ENCODE measurements at places on chromosomes 2 and 18.
A peak's percentile ranks its signal among the peaks of the same experiment; 100 is the strongest.

- peak; percentile 76 for DNase-seq
These were observed 159.9 kb downstream of the LOXHD1 start for GRCh38 chr18:46497129-46497528.

DNA sequence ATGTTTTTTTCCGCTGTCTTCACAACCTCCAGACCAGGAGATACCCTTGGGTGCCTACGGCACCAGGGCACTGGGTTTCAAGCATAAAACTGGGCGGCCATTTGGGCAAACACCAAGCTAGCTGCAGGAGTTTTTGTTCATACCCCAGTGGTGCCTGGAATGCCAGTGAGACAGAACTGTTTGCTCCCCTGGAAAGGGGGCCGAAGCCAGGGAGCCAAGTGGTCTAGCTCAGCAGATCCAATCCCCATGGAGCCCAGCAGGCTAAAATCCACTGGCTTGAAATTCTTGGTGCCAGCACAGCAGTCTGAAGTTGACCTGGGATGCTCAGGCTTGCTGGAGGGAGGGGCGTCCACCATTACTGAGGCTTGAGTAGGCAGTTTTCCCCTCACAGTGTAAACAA lies 265.3 kb upstream of the ZEB2 start:
- no peak for DNase-seq

DNA sequence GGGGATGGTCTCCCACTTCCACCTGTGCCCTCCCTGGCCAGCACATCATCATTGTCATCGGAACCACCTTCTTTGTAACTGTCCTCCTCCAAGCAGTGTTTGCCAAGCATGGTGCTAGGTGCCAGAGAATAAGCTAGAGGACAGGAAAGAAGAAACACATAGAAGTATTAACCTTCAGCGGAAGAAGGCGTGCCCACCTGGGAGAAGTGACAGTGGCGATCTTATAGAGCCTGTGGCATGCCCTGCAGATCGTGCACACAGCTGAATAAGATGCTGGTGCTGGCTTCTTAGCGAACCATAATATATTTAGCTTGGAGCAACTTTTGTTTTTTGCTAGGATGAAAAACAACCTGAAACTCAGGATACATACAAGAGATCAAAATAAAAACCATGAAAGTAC lies 148.0 kb downstream of the FAM210A start:
- no peak for DNase-seq

- DNase-seq, result no peak
These were observed 348.0 kb downstream of the GPD2 start for GRCh38 chr2:156784020-156784701.

GRCh38 chr2:70994009-70994698 lies 519 bp downstream of the TEX261 start:
- DNase-seq, result no peak

DNA sequence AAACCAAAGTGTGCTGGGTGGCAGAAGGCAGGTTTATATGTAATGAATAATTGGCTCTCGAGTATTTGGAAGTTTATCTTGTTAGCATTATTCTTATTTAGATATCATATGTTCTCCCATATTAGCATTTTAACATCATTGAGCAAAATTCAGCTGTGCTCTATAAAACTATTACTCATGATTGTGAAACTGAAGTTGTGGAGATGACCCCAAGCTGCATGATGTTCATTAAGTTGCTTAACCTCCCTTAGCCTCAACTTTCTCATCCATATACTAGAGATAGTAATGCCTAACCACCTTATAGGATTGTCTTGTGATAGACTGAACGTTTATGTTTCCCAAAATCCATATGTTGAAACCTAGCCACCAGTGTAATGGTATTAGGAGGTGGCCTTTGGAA lies 346.3 kb downstream of the SATB2 start:
- DNase-seq, result no peak

GRCh38 chr2:105296017-105296611 lies 33.4 kb downstream of the TGFBRAP1 start:
- DNase-seq, result no peak

DNA sequence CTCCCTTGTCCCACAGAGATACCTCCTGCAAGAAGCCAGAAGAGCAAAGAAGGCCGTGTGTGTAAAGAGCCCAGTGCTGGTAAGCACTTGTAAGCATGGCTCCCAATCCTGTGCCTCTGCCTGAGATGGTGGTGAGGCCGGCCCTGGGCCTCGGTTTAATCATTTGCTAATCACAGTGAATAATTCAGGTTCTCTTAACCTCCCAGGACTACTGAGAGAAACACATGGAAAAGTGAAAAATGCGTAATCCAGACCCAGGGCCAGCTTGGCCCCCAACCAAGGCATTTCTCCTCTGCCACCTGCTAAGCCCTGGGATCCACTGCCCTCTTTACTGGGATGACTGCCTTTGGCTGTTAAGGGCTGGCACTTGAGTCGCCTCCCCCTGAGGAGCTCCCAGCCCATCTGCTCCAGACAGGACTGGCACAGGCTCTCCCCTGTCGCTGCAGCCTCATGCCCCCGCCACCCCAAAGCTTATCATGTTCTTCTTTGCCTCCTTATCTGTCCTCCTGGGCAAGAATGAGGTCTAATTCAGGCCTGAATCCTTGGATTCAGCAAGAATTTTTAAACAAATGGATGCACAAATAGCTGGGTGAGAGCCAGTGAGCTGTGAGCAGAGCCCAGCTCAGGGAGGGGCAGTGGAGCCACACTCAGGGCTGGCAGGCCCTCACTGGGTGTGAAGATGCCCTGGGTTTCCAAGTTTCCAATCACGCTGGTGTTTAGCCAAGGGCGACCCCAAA lies 193.9 kb upstream of the HS6ST1 start:
- DNase-seq, result no peak

GRCh38 chr2:68172521-68172920 lies 14.8 kb downstream of the PNO1 start:
- no peak for DNase-seq

DNA sequence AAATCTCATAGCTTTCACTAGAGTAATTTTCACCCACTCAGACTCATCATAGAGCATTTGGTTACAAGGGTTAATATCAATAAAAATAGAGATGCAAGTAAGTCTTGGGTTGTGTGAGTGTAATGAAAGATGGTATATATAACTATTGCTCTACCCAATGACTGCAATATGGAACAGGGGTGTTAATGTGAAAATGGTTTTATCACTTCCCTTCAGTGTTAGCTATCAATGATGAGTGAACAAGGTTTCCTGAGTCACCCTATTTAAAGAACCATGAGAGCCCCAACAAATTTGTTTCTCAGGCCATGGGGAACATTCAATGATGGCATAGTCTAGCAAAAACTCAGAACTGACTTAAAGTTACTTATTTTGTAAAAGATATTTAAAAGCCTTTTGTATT lies 1133.6 kb upstream of the ZEB2 start:
- no peak for DNase-seq

- no peak for DNase-seq
These were observed 180.0 kb downstream of the TPGS2 start for GRCh38 chr18:36648803-36649202.

DNA sequence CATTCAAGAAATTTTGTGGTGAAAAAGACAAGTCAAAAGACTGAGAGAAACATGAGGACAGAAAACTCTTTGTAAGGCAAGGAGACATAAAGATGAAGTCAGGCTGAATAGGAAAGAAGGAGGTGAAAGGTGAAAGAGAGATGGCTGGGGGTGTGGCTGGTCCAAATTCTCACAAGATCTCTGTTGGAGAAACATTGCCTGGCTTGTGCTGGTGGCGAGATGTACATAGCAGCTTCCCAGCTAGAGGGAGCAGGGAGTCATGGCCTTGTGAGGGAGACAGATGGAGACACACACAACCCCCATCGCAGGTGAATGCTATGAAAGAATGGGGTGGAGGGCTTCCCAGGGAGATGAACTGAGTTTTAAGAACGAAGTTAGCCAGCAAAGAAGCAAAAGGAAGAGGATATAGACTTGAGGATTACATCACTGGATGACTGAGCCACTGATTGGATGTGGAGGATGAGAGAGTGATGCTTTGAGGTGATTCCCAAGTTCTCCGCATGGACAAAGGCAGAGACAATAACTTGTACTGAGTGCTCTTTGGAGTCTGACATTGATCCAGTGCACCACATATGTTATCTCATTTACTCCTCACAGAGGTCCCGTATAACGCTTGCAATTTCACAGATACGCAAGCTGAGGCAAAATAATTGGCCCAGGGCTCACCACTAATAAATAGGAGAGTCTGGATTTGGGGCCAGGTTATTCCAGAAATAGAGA lies 3.7 kb upstream of the EMX1 start:
- no peak for DNase-seq

DNA sequence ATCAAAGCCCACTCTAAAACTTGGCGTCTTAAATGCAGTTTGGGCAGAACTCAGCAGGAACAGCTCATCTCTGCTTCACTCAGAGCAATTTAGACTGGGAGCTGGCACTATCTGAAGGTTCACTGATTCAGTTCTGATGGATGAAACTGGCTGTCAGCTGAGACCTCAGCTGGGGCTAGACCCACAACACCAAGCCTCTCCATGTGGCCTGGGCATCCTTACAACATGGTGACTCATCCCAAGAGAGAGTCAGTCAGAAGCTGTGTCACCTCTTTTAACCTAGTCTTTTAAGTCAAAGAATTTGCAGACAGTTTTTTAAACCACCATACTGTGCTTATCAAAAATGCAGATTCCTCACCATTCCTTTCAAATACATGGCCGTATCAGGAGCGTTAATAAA lies 62.6 kb upstream of the ZNF397 start:
- DNase-seq, result no peak

- DNase-seq, result no peak
These were observed 1.2 kb downstream of the TMEM200C start for GRCh38 chr18:5893956-5894610.

GRCh38 chr2:113703386-113704299 lies 52.8 kb downstream of the SLC35F5 start:
- no peak for DNase-seq

- DNase-seq, result no peak
These were observed 1.9 kb upstream of the CABYR start for GRCh38 chr18:24136967-24137373.

DNA sequence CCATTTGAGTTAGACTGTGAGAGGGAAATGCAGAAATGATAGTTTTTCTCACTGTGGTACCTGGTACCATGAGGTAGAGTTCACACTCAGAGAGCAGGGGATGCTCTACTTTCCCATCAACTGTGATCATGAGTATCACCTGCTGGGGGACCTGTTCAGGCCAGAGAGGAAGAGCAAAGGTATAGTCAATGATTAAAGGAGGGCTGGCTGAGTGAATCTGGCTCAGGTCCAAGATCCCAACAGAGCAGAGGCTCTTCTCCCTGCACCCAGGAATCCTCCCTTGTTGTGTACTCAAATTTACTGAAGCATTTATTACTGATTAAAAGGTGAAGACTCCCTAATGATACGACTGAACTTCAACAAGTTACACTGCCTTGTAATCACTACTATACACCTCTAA lies 104.6 kb upstream of the CHRNA1 start:
- DNase-seq, result no peak

GRCh38 chr2:36966370-36967235 lies at the start of gene STRN:
TSS of gene STRN (minus strand) at chr2:36966536. CDS start at chr2:36966463, 73 bp downstream.
- DNase-seq, result peak; percentile 88

DNA sequence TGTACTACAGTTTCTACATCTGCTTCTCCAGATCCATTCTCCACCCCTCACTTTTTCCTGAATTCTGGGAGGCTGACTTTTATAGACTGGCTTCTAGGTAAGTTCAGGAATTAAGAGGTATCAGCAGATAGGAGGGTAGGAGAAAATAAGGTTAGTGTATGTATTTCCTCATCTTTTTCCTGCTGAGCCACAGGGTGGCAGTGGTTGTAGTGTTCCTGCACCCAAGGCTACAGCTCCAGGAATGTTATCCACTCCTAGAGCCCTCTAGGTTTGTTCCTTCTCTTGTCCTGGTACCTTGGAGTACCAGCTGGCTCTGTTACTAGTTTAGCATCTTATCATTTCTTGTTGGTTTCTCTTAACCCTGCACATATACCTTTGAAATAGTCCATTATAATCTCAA lies 40.7 kb upstream of the C2orf66 start:
- no peak for DNase-seq

GRCh38 chr2:133362061-133362476 lies 206.2 kb downstream of the NCKAP5 start:
- DNase-seq, result no peak

GRCh38 chr2:181255651-181256050 lies 201.5 kb upstream of the ITGA4 start:
- no peak for DNase-seq

GRCh38 chr18:74050807-74051206 lies 96.8 kb downstream of the FBXO15 start:
- no peak for DNase-seq

- no peak for DNase-seq
These were observed 297.0 kb downstream of the NBAS start for GRCh38 chr2:15263976-15264685.

GRCh38 chr18:41162191-41162590 lies 792.8 kb upstream of the PIK3C3 start:
- no peak for DNase-seq

DNA sequence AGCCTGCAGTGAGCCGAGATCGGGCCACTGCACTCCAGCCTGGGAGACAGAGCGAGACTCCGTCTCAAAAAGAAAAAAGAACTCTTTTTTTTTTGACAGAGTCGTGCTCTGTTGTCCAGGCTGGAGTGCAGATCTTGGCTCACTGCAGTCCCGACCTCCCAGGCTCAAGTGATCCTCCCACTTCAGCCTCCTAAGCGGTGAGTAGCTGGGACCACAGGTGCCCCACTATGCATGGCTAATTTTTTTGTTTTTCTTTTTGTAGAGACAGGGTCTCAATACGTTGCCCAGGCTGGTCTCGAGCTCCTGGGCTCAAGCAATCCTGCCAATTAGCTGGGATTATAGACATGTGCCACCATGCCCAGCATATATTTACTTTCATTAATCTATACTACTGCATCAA lies 12.5 kb upstream of the INO80D start:
- no peak for DNase-seq

- no peak for DNase-seq
These were observed 114.9 kb upstream of the SIX3 start for GRCh38 chr2:44826601-44827000.

GRCh38 chr18:26157326-26157725 lies 23.7 kb downstream of the PSMA8 start:
- no peak for DNase-seq

- no peak for DNase-seq
These were observed 28.3 kb downstream of the ANXA4 start for GRCh38 chr2:69770193-69770702.

- DNase-seq, result no peak
These were observed 66.1 kb upstream of the NXPH2 start for GRCh38 chr2:138846216-138846821.

DNA sequence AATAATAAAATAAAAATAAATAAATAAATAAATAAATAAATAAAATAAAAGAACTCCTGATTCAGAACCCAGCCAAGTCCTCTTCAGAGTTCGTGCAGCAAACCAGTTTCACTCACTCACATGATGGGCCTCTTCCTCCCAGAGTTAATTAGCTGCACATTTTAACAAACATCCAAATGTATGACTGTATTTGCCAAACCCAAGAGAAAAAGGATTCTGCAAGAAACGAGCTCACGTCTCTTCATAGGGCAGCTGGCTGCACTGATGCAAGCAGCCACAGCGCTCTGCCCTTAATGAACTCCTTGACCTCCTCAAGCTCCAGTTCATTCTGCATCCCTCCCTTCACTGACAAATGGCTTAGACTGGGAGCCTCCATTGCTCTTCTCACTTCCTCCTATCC lies 55.1 kb downstream of the MREG start:
- DNase-seq, result no peak

Measured in neural crest cell (in vitro differentiated cells).